Breast epithelium (tissue), 4 donors: ENCODE measurements at places on chromosomes 5 and 9. TPM values are rescaled to one million over a fixed set of nuclear protein-coding genes. Genes with fewer than 3 reads are reported as not detected.

C5orf24 gene
- total RNA-seq = 33.4 TPM

PTCH1 gene
- 9.9 TPM for total RNA-seq

SH3RF2 gene
- total RNA-seq = 9.4 TPM

SV2C gene
- total RNA-seq = 1.3 TPM

PCDHGA9 gene
- 7.8 TPM for total RNA-seq

SURF4 gene
- 109 TPM for total RNA-seq

C5orf52 gene
- total RNA-seq = not detected

SIT1 gene
- total RNA-seq = 3.2 TPM

PCDH12 gene
- total RNA-seq = 3.5 TPM

SPINK1 gene
- total RNA-seq = not detected

NIPAL4 gene
- 0.16 TPM for total RNA-seq

SLC1A3 gene
- 122 TPM for total RNA-seq

IARS1 gene
- total RNA-seq = 56.5 TPM

CSF2 gene
- not detected for total RNA-seq
